CD14-positive monocyte (primary cell): ENCODE measurements at places on chromosomes 6 and 20. TPM values are rescaled to one million over a fixed set of nuclear protein-coding genes. Genes with fewer than 3 reads are reported as not detected.
A peak's percentile ranks its signal among the peaks of the same experiment; 100 is the strongest.

SLC35D3 gene
- polyA plus RNA-seq: not detected

HLA-DOA gene
- polyA plus RNA-seq: 2.8 TPM

CCHCR1 gene
- polyA plus RNA-seq: 8.4 and 8.9 TPM in 2 replicates

TMEM217 gene
- 0.29 TPM for polyA plus RNA-seq

CST3 gene
- polyA plus RNA-seq: 2,657 TPM

COQ3 gene
- 2.3 TPM for polyA plus RNA-seq

GJA10 gene
- polyA plus RNA-seq: not detected in 2 replicates

OPRL1 gene
- polyA plus RNA-seq: 8.8 TPM

TOX2 gene
- polyA plus RNA-seq: 0.47 TPM

EYA2 gene
- polyA plus RNA-seq: 0.04 TPM in 1 of 2 replicates, not detected in the other

NOX3 gene
- not detected for polyA plus RNA-seq

ZSCAN31 gene
- polyA plus RNA-seq: not detected

POPDC3 gene
- not detected in 2 replicates for polyA plus RNA-seq

- no peak for DNase-seq
These were observed 5.8 kb downstream of the UBE2V1 start for GRCh38 chr20:50107086-50107660.

GRCh38 chr6:55405474-55406235, 78.4 kb downstream of the GFRAL start:
- DNase-seq: no peak

GRCh38 chr20:51797357-51798025, 4.8 kb downstream of the SALL4 start:
- no peak for DNase-seq

DNA sequence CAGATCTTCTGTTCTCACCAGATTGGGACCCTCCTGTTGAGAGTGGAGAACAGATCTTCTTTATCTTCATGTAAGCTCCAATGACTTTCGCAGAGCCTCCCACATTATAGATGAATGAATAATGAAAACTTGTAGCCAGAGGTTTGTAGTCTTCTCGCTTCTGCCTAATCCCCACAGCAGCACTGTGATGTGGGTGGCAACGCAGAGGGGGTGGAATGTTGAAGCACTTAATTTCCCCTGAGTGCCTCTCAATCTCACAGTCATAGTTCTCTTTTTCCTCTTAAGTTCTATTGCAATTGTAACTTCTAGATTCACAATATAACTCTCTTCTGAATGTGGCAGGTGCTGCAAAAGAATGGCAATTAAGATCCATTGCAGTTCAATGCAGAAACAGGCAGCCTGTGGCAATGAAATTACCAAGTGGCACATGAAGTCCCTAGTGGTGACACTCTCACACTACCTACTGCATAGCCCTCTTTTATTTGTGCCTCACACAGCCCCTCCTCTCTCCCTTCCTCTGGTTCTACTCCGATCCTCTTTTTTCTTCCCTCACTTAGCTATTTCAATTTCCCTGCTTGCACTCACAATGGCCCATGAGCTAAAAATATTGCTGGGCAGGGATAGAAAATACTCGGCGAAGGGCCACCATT, 281.9 kb downstream of the UBE3D start:
- no peak for DNase-seq

DNA sequence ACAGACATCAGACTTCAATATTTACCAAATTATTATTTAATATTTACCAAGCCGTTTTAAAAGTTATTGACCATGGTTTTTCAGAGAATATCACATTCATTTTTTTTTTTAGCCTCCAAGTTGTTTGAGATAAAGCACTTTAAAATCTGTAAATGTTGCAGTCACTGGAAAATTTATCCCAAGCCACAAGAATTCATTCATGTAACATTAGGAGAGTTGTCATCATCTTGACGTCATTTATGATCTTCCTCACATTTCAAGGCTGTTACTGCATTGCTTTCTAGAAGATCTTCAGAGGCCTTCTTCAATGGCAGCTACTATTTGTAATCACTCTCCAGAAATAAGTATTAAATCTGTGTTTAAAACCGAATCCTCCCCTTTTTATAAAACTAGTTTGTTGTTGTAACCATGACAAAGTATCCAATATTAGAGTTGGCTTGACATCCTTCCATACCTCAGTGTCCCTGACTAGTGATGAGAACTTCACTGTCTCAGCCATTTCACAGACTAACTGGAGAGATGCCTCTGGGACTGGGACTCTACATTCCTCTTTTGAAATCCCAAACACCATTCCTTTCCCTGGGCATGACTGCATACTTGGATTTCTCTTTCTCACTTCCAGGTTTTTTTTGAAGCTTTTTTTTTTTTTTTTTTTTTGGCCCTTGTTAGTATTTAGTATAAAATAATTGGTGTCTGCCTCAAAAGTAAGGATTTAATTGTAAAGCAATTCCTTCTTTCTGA, 100.1 kb downstream of the ZFAND3 start:
- no peak for DNase-seq

DNA sequence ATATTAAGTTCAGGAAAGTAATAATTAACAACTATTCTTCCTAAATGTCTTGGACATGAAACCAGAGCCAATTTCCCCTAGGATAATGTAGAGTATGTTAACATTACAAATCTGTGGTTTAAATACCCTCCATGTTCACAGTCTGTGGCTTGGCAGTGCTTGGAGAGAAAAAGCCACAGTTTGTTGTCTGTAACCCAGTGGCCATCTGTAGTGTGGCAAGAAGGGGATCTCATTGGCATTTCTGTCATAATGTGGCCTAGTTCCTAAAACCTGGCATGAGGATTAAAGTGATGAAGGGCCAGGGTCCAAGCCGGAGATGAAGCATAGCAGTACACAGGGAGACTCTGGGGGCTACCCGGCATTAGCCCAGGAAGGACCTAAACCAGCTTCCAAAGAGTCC, 31.2 kb downstream of the SYNE1 start:
- DNase-seq: no peak

- DNase-seq: no peak
These were observed 27.8 kb downstream of the TNXB start for GRCh38 chr6:32081168-32081990.

DNA sequence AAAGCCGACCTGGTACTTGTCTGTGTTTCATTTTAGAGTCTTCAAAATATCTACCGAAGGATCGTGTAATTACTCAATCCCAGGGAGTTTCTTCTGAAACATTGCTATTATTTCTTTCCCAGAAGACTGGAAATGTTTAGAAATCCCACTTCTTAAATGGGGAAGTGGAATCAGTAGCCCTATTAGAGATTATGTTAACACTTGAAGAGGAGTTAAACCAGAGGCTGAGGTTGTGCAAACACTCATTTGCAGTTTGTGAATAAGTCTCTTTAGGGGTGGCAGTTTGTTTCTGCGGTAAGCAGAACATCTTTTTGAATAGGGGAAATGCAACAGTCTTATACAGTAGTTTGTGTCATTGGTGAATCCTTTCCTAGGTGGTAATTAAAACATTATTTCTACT, 21.3 kb downstream of the DSP start:
- peak; percentile 11 for DNase-seq

DNA sequence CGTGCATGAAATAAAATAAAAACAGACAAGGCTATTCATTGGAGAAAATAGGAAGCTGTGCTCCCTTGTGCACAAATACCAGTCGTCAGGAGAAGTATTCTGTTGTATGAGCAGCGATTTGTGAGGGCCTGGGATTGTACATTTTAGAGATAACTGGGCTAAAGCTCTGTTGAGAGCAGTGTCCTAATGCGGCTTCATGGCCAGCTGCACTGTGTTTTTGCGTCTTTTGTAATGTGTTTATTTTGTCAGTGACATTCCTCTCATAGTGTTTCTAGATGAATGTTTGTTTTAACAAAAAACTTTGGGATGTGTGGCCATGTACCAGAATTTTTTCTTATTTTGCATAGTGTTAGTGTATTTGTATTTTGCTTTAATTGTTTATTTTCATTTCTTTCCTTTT, 14.8 kb downstream of the ERMARD start:
- no peak for DNase-seq

- DNase-seq: no peak
These were observed 168.5 kb downstream of the SCP2D1 start for GRCh38 chr20:18981962-18982539.

- DNase-seq: no peak
These were observed 69.7 kb downstream of the EFHC1 start for GRCh38 chr6:52489881-52490280.

DNA sequence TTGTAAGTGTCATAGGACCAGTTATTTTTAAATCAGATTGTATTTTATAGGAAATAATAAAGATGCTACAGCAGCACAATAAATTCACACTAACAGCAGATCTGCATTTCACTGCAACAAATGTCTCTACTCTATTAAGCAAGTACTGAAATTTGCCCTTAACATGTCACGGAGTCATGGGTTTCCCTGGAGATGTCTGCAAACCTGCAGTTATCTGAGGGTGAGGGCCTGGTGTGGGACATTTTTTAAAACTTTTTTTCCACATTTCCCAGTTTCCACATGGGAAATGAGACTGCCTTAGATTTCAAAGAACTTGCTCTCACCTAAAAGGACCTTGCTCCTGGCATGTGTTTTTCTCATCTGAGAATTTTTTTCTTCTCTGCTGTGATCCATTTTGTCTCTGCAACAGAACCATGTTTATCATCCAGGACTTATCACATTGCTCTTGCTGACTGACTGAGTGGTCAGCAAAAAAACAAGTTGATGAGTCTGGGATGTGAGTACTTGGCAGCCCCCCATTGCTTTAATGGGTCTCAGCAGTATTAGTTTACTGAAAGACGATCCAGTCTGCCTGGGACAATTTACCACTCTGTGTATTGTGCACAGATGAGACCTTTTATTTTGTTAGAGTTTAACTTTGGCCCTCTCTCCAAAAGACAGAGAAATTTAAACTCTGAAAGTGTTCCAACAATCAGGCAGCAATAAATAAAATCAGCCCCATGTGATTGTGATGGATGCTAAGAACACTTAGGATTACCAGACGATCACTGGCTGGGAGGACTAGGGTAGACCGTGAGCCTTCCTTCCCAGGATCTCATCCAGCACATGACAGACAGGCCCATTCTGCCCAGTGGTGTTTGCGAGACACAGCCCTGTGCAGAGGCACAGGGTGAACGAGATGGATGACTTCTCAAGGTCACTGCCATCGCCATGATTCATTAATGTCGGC, 268.8 kb downstream of the BTBD9 start:
- DNase-seq: no peak

- DNase-seq: no peak
These were observed 222.2 kb downstream of the TMEM242 start for GRCh38 chr6:157101166-157101565.

DNA sequence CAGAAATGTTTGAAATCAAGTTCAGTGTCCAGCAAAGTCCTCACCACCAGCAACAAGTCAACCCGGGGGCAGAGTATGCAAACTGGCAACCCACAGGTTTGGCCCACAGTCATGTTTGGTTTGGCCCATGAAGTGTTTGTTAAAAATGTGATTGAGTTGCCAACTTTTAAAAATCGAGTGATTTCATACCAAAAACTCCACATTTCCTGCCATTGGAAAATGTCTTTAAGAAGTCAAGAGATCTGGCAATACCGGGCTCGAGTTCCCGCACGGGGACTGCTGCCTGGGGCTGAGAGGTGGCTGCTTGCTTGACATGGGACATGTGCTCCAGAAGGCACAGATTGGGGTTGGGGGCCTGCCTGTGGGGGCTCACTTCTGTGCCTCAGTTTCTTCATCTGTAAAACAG, 36.1 kb downstream of the PREX1 start:
- DNase-seq: no peak

DNA sequence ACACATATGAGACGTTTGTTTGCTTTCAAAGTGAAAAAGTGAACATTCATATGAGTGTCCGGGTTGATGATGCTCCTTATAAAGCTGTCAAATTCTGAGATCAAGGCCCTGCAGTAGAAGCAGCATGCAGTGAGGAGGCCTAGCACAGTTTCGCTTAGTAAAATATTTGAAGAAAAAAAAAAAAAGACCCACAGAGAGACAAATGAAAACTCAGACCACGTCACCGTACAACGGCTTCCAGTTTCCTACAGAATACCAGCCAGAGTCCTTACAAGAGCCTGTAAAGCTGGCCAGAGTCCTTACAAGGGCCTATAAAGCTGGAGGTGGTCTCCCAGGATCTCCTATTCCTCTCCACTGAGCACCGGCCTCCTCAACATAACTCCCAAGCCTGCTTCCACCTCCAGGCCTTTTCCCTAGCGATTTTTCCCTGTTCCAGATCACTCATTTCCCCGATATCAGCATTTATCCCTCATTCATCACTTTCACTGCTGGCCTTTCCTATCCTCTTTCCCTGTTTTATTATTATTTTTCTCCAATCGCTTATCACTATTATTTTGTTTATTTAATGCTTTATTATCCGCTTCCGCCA, 1.5 kb upstream of the HMGN4 start:
- no peak for DNase-seq

DNA sequence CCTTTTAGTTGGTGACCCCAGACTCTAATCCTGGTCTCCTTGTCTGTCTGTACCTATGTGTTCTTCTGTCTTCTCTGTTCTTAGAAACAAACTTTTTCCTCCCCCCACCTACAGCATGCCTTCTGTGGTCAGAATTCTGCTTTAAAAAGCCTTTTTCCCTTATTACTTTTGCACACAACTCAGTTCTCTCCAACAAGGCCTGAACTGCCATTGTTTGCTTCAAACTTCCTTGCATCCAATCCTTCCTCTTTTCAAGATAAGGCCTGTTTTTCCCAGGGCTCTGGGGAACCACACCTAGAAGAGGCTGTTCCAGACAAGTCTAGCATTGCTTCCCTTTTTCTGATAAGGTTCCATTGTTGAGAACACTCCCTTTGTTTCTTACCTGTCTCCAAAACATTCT, 22.2 kb upstream of the NCOA3 start:
- DNase-seq: no peak

GRCh38 chr6:125149256-125150144, 4.1 kb upstream of the TPD52L1 start:
- no peak for DNase-seq

DNA sequence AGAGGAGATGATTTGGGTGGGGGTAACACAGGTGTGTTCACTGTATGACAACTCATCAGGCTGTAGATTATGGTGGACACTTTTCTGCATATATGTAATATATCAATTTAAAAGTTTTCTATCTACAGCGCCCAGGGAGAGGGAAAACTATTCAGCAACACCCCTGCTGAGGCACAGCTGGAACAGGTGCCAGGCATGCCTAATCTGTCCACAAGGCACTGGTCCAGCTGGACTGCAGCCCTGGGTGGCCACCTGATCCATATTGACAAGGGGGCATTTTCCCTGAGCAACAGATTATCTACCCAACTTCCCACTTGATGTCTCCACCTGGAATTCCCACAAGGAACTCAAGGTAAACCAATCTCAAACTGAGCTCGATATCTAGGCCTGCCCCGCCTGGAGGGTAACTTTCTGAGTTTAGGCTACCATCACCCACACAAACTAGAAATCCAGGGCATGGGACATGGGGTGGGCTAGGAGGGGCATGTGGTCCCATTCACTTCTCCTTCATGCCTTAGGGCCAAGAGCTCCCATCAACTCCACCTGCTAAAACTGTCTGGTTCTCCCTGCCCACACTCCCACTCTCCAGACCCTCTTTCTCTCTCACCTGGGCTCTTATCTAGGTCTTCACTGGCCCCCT, 4.6 kb downstream of the SLC22A16 start:
- DNase-seq: no peak
